Cerebellar cortex (tissue), 1 donor: ENCODE measurements at places on chromosomes 7 and 10.

- DNase-seq: no peak
Observed at GRCh38 chr10:97466755-97467154, 20.8 kb downstream of the ZDHHC16 start.

- no peak for DNase-seq
Observed at GRCh38 chr10:120085096-120085796, 192.7 kb downstream of the SEC23IP start.

GRCh38 chr7:79451580-79451979, 1.9 kb downstream of the MAGI2 start:
- no peak for DNase-seq

DNA sequence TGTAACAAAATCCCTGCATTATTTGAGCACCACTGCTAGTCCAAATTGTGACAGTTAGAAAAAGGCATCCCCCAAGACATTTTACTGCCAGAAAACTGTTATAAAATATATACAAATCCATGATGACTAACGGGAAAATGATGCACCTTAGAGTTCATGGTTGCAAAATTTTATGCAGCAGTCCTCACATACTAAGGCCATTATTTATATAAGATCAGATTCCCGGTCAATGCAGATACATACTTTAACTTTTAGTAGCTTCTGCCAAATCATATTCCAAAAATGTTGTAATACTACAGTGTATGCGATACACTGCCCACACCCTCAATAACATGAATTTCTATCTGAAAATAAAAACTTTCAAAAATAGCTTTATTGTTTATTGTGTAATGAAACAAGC, 239.9 kb upstream of the ZNF32 start:
- no peak for DNase-seq

- DNase-seq: no peak
Observed at GRCh38 chr7:108222236-108222892, 92.2 kb upstream of the LAMB4 start.

DNA sequence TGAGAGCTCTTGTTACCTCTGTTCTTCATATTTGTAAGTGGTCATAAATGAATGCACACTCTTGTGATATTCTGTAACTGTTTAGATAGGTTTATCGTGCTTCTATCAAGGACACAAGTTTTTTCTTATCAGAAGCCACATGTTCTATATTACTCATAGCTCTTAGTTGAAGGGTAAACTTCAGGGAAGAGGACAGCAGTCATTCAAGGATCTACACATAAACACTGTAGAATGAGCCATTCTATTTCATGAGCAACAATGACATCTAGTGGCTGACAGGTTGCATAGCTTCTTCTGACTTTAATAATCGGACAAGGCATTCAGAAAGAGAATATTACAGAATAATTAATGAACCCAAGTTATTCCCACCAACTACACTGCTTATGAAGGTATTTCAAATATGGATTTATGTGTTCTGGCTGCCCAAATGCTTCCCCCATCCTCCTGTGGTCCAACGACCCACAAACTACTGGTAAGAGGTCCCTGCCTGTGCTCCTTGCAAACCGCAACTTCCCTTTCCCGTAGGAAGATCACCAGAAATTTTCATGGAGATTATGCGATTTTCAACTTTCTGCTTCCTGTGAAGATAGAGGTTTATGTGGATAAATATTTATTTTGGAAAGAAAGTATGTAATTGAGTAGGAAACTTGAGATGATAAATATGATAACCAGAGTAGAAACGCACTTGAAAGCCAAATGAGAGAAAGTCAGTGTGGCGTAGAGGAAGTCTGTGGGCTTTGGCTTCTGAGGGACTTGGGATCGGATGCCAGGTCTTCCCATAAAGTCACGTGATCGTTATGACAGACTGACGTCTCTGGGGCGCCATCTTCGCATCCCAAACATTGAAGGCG, 16.8 kb upstream of the ABCB5 start:
- DNase-seq: peak; percentile 59

DNA sequence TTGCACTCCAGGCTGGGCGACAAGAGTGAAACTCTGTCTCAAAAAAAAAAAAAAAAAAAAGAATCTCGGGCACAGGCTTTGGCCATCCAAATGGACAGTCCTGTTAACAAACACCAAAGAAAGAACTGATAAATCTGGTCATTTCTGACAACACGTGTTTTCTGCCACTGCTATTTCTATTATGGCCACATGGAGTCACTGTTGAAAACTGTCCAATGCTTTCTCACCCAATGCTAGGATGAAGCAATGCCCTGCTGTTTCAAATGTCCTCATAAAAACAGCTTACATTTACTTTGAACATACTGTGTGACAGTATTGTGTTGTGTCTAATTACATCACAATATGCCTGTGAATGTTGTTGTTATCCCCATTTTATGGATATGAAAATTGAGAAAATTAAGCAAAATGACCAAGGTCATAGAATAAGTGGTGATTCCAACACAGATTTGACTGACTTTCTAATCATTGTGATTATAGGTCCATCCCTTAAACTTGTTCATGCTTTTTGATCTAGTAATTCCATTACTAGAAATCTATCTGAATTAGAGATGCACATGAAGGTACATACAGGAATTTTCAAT, 19.9 kb upstream of the MAP3K8 start:
- peak; percentile 45 for DNase-seq

DNA sequence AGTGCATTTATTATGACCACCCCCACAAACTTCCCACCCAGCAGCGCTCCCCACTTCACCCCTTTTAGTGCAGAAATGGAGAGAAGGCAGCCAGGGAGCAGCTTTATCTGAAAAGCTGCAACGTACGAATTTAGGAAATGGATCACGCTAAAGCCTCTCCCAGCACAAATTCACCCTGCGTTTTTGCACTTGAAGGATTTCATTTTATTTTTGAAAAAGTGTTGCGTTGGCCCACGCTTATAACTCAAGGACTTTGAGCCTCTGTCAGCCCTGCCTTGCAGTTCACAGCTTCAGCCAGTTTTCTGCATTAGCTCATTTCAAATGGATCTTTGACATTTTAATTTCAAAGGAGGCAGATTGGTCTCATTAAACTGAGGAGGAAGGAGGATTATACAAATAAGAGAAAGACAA, 556.1 kb downstream of the KCNMA1 start:
- DNase-seq: no peak

- DNase-seq: no peak
Observed at GRCh38 chr7:5361446-5362127, 62.0 kb downstream of the TNRC18 start.

DNA sequence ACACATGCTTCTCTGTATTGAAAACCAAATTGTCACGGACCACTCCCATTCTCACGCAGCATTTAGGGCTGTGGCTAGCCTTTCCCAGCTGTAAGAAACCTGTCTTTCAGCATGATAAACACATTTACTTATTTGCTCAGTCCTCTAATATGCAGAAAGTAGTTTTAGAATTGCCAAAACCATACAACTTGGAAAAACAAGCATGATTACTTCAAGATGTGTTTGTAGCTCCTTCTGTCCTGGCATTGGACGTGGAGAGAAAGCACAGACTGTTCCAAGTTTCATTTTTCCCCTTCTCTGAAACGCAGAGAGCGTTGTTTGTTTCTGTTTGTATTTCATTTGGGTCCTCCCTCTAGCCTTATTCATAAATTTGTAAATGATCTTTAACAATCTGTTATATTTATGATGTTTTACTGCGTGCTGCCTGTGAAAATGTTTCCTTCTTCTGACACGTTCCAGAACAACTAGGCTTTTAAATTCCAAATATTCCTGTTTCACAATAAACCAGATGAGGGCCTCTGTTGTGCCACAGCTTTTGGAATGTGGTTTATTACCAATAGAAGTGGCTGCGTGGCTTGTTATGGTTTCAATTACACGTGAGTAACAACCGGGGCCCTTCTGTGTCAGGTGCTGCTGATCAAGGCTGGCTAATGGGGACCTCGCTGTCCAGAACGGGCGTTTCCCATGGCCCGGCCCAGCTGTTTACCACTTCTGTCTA, 26.1 kb downstream of the MNX1 start:
- no peak for DNase-seq

- DNase-seq: no peak
Observed at GRCh38 chr10:62583876-62584615, 209.9 kb downstream of the ZNF365 start.

GRCh38 chr7:44765579-44766415, 17.1 kb downstream of the ZMIZ2 start:
- no peak for DNase-seq

GRCh38 chr7:37656913-37657530, 26.5 kb upstream of the GPR141 start:
- no peak for DNase-seq

- no peak for DNase-seq
Observed at GRCh38 chr10:3516234-3516922, 268.6 kb downstream of the KLF6 start.

DNA sequence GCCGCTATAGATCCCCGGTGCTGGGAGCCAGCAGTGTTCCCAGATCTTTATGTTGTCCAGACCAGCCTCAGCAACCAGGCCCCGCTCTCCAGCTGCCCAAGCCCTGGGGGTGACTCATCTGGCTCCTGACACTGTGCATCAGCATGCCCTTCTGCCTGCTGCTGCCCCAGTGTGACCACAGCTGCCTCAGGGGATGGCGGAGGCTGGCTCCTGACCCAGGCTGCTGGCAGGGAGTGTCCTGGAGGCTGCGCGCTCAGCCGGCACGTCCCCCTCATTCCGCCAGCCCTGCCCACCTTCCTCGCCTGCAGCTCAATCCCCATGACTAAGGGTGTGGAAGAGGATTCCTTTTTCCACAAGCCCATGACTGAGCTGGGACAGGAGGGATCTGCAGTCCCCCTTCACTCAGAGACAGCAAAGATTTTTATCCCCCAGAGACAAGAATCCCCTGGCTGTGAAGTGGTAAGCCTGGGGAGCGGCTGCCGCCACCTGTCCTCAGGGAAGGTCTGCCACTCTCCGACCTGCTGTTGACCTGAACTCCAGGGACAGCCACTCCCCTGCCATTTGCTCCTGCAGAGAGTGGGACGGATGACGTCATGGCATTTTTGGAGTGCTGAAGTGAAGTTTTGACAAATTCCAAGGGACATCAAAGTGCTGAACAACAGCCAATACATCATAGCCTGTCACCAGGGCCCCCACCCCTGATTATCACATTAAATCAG, 182.8 kb upstream of the BMPER start:
- DNase-seq: no peak

GRCh38 chr7:26480156-26480555, 188.5 kb downstream of the SNX10 start:
- DNase-seq: no peak

- DNase-seq: peak; percentile 29
Observed at GRCh38 chr7:128672927-128673517, 930 bp downstream of the GARIN1A start.

- DNase-seq: no peak
Observed at GRCh38 chr10:108736111-108736510, 1187.2 kb downstream of the XPNPEP1 start.

- peak; percentile 19 for DNase-seq
Observed at GRCh38 chr7:134355927-134356326, 39.2 kb upstream of the SLC35B4 start.

DNA sequence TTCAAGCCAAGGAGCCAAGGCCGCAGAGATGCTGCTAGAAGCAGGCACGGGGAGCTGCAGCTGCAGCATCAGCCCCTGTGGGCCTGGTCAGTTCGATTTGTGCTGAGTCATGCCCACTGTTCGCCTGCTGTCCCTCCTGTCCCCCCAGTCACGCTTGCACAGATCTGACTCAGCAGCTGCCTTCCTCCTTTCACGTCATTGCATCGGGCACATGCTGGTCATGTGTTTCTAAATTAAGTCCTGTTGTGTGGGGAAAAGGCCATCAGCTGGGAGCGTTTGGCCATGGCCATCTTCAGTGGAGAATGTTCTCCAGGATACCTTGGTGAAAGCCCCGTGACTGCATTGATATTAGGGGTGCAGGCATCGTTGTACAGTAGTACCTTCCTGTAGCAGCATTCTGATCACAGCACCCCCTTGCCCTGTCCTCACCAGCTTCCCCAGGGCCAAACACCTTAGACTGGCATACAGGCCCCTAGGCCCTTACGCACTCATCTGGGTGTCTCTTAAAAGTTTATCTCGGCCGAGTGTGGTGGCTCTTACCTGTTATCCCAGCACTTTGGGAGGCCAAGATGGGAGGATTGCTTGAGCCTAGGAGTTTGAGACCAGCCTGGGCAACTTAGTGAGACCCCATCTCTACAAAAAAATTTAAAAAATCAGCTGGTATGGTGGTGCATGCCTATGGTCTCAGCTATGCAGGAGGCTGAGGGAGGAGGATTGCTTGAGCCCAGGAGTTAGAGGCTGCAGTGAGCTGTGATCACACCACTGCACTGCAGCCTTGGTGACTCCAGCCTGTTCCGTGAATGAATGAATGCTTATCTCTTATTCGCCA, 23.2 kb downstream of the POR start:
- no peak for DNase-seq

DNA sequence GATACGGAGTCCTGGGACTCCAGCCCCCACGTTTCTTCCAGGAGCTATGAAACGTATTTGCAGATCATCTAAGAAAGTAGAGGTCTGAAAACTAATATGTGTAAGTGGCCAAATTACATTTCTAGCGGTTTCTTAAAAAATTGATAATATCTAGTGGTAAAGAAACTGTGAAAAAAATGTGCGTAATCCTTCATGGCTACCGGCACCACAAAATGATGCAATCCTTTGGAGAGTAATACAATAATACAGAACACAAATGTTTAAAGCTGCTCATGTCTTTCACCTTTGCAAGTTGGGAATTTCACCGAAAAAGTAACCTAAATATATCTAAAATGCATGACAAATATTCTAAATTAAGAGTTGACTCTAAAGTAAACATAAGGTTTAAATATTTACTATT, 742.1 kb downstream of the GRID1 start:
- DNase-seq: no peak

- DNase-seq: peak; percentile 61
Observed at GRCh38 chr7:47153576-47153975, 428.3 kb downstream of the TNS3 start.

GRCh38 chr7:102434039-102434486, 688 bp downstream of the ORAI2 start:
- peak; percentile 50 for DNase-seq

GRCh38 chr10:8616166-8616565, 561.7 kb downstream of the GATA3 start:
- DNase-seq: no peak

GRCh38 chr10:132805599-132805998, 19.7 kb upstream of the NKX6-2 start:
- DNase-seq: no peak
